ENCODE measurements at places on chromosomes 12 and 14. TPM values are rescaled to one million over a fixed set of nuclear protein-coding genes. Genes with fewer than 3 reads are reported as not detected.
A peak's percentile ranks its signal among the peaks of the same experiment; 100 is the strongest.

Gene MEG3
- 17.8 TPM for polyA plus RNA-seq

Gene PMCH
- polyA plus RNA-seq = not detected

Gene SCNN1A
- polyA plus RNA-seq = 0.31 TPM

Gene ASCL1
- 0.03 TPM for polyA plus RNA-seq

Gene DENND5B
- 8.6 TPM for polyA plus RNA-seq

Gene SLC5A8
- not detected for polyA plus RNA-seq

Gene SLCO1A2
- polyA plus RNA-seq = 0.01 TPM

DNA sequence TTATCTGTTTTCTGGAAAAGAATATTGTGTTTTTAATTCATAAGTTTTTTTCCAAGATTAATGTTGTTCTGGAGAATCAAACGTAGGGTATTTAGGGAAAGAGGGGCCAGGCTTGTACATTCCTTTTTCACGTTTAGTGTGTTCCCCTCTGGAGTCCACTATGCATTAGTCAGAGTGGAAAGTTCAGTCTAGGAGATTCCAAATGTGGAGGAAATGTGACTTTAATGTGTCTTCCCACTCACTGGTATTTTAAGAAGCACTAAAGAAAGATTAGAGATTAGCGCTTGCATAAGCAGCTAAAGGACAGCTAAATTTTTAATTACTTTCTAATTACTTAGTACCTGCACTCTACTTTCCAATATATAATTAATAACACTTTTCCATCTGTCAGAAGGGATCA lies 4.4 kb upstream of the PDE6H start:
- DNase-seq = no peak

GRCh38 chr12:87280893-87281292 lies 748.3 kb downstream of the C12orf50 start:
- DNase-seq = no peak

- DNase-seq = no peak
Measured at GRCh38 chr12:96136161-96136560, 58.0 kb upstream of the ELK3 start.

GRCh38 chr14:55301437-55302121 lies 30.4 kb downstream of the FBXO34 start:
- DNase-seq = no peak

DNA sequence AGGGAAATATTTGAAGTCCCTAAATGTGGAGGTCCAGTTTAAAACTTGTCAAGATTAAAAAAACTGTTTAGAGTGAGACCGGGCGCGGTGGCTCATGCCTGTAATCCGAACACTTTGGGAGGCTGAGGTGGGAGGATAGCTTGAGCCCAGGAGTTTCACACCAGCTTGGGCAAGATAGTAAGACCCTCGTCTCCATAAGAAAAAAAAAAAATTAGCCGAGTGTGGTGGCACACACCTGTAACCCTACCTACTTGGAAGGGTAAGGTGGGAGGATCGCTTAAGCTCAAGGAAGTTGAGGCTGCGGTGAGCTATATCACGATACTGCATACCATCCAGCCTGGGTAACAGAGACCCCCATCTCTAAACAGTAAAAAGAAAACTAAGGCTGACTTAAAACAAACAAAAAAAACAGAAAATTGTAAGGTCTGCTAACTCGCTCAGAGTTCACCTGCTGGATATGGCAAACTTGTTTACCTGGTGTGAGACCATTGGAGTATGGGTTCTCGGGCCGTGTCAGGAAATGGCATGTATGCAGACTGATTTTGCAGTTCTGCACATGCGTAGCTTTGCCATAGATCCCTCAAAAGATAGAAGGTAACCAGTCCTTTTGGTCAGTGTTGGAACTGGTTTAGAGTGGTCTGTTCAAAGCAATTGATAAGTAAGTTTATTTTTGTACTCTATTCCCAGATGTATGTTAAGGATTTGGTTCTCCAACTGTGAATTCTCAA lies 2.1 kb downstream of the RNF10 start:
- no peak for DNase-seq

- DNase-seq = no peak
Measured at GRCh38 chr14:50360093-50360492, 36.6 kb downstream of the CDKL1 start.

DNA sequence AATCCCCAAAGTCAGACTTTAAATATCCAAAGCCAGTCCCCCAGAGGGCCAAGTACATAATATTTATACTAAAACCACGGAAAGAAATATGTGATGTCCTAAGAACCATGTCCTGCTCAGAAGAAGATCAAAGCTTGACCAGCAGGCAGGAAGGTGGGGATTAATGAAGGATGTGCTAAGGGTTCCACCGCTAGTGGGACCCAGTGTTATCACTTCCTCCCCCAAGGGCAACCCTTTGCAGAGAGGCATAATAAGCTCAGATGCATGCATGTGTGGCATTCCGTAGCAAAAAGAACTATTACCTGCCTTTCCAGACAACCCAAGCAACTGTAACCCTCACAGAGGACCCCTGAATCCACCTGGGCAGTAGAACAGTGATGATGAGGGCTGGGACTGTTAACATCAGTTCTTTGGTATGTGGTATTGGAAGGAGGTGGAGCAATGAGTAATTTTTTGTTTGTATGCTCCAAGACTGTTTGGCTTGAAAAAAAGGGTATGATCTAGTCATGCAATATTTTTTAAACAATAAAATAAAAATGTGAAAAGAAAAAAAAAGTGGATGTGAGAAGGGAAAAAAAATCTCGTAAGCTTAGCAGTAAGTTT lies 71.7 kb upstream of the ETV6 start:
- no peak for DNase-seq

GRCh38 chr12:113241191-113242025 lies 20.1 kb downstream of the TPCN1 start:
- peak; percentile 73 for DNase-seq

- DNase-seq = no peak
Measured at GRCh38 chr14:55458800-55459515, 18.5 kb upstream of the TBPL2 start.

DNA sequence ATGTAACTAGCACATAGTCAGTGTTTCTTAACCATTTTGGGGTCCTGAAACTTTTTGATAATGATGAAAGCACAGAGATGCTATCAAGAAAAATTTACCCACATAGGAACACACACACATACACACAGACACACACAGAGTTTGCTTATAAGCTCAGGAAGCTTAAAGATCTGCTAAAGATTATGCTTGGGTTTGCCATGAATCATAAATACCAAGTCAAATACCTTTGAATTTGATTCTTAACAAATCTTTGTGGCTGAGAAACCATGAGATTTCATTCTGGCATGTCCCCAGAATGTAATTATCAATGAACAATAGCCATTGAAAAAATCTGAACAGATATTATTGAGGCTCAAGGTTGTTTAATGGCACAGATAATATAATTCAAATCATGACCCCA lies 89.2 kb downstream of the NTS start:
- DNase-seq = no peak

DNA sequence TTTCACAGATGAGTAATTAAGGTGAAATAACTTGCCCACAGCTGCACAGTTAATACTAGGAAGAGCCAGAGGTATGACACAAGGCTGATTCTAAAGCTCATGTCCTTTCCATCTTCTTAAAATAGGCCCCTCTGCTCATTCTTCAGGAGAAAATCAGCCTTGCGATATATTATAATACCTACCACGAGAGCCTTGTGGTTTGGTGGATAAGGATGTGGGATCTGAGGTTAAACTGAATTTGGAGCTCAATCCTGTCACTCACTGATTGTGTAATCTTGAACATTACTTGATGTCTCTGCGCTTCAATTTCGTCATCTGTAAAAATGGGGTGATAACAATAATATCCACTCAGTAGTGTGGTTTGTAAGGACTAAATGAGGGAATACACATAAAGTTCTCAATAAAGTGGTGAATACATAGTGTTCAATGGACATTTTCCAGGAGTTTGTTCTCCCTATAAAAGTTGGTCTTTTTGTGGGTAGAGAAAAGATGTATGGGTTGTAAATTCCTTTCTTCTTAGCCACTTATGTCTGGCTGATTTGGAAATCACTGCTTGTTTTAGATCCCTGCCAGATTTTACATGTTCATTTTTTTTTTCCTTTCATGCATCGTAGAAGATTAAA lies 25.1 kb upstream of the ATP2B1 start:
- no peak for DNase-seq

- no peak for DNase-seq
Measured at GRCh38 chr12:9669019-9669326, 540 bp upstream of the CLEC2D start.

GRCh38 chr12:3117591-3118015 lies 40.4 kb downstream of the TSPAN9 start:
- DNase-seq = peak; percentile 15

- no peak for DNase-seq
Measured at GRCh38 chr14:58584383-58584782, 53.4 kb upstream of the DACT1 start.
